Right renal cortex interstitium (tissue), 3 donors: ENCODE measurements at places on chromosomes 12 and 14. TPM values are rescaled to one million over a fixed set of nuclear protein-coding genes. Genes with fewer than 3 reads are reported as not detected.

Gene LMO3
- polyA plus RNA-seq = 2.4 TPM

DNA sequence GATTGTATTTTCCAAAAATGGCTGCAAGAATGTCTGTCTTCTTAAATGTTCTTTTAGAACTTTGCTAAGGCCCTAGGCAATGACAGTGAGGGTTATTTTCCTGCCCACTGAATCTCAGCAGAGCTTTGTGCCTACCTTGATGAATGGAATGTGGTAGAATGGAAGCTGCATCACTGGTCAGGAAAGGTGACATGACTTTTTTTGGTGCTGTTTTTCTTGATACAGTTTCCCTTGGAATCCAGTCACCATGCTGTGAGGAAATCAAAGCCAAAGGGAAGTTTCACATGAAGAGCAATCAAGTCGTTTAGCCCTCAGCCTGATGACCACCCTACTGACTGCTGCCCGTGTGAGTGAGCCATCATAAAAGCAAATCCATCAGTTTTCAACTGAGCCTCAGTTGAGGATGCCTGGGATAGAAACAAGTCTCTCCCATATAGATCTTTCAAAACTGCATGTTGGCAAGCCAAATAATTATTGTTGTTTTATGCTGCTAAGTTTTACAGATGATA is 886.0 kb upstream of the FBXO33 start:
- DNase-seq = no peak

DNA sequence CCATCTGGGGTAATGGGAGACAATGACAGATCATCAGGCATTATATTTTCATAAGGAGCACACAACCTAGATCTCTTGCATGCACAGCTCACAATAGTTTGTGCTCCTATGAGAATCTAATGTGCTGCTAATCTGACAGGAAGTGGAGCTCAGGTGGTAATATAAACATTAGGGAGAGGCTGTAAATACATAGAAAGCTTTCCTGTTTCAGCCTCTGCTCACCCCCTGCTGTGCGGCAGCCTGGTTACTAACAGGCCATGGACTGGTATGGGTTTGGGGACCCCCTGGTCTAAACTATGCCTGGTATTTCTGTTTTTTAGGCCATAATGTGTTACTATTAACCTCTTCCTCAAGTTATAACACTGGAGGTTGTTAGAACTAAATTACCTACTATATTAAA is 1373.7 kb downstream of the LRFN5 start:
- no peak for DNase-seq

DNA sequence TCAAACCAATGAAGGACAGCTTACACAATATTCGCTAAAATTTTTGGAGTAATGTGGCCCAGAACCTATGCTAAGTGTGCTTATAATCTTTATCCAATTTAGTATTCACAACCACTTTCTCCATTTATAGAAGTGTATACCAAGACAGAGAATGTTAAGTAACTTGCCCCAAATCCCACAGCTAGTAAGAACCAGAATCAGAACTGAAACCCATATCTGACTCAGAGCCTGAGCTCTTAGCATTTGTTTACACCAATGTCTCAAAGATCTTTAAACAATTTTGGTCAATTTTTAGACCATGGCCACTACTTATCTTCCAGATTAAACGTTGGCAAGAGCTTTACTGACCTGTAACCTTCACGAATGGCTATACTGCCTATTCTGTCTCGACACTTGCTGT is 53.0 kb downstream of the PAPLN start:
- DNase-seq = no peak

GRCh38 chr14:75283833-75284563 is 5.4 kb downstream of the FOS start:
- no peak for DNase-seq

Gene NCKAP5L
- polyA plus RNA-seq = 13.9 TPM

Gene B4GALNT3
- 16.8 TPM for polyA plus RNA-seq

DNA sequence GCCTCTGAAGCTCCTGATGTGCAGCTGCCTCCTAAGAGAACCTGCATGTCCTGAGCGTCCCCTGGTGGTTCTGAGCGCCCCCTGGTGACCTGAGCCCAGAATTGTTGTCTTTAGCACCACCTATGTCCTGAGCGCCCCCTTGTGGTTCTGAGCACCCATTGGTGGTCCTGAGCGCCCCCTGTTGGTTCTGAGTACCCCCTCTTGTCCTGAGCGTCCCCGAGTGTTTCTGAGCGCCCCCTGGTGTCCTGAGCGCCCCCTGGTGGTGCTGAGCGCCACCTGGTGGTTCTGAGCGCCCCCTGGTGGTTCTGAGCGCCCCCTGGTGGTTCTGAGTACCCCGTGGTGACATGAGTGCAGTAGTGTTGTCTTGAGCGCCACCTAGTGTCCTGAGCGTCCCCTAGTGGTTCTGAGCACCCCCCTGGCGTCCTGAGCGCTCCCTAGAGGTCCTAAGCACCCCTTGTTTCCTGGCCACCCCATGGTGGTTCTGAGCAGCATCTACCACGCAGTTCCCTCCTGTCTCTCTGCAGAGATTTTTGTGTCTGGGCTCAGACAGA is 782.5 kb downstream of the TMEM121 start:
- DNase-seq = no peak

DNA sequence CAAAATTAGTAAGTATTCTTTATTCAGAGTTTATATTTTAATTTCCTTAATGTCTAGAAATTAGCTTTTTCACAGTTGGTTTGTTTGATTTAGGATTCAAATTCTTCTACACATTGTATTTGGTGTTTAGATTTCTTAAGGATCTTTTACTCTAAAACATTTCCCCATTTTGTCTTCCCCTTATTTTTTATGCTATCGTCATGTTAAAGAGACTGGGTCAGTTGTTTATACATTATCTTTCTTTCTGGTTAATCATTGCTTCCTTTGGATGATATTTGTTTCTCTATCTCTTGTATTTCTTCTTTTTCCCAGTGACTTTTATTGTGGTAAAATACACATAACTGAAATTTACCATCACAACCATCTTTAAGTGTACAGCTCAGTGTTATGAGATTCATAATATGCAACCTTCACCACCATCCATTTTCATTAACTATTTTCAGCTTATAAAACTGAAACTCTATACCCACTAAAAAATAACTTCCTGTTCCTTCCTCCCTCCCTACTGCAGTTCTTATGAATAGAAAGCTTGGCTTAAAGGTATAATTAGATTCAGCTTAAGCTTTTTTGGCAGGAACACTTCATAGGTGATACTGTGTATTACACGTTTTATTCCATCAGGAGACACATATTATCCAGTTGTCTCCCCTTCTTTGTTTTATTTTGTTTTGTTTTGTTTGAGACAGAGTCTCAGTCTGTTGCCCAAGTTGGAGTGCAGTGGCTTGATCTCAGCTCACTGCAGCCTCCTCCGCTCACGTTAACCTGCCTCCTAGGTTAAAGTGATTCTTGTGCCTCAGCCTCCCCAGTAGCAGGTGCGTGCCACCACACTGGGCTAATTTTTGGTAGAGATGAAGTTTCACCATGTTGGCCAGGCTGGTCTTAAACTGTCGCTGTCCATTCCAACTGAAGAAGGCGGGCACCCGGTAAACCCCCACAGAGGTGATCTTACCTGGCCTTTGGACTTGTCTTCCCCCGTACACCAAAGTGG is 45.0 kb downstream of the NOPCHAP1 start:
- no peak for DNase-seq

Gene KRT72
- not detected for polyA plus RNA-seq

Gene IL22
- polyA plus RNA-seq = not detected

Gene FGF23
- 0.08 TPM for polyA plus RNA-seq

Gene FAM90A1
- 0.97 TPM for polyA plus RNA-seq

DNA sequence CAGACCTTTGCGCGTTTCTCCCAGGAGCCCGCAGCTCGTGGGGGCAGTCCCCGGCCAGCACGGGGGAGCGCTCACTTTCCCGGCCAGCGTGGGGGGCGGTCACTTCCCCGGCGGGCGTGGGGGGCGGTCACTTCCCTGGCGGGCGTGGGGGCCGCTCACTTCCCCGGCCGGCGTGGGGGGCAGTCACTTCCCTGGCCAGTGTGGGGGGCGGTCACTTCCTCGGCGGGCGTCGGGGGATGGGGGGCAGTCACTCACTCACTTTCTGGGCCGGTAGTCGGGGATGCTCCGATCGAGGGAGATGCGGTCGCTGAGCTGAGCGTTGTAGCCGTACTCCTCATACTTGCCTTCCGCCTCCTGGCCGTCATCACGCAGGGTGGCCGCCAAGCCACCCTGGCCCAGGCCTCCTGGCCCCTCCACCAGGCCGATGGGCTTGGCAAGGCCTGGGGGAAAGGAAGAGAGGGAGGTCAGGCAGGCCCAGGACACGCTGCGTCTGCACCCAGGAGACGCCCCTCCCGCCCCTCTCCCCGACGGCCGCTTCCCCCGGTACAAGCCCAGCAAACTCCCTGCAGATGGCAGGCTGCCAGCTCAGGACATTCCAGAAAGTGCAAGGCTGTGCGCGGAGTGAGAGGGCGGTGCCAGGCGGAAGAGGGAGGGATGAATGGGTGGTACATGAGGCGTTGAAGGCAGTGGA is 43.3 kb downstream of the GALNT9 start:
- peak; percentile 83 for DNase-seq

- DNase-seq = no peak
Observed at GRCh38 chr12:11695321-11695720, 45.8 kb downstream of the ETV6 start.

DNA sequence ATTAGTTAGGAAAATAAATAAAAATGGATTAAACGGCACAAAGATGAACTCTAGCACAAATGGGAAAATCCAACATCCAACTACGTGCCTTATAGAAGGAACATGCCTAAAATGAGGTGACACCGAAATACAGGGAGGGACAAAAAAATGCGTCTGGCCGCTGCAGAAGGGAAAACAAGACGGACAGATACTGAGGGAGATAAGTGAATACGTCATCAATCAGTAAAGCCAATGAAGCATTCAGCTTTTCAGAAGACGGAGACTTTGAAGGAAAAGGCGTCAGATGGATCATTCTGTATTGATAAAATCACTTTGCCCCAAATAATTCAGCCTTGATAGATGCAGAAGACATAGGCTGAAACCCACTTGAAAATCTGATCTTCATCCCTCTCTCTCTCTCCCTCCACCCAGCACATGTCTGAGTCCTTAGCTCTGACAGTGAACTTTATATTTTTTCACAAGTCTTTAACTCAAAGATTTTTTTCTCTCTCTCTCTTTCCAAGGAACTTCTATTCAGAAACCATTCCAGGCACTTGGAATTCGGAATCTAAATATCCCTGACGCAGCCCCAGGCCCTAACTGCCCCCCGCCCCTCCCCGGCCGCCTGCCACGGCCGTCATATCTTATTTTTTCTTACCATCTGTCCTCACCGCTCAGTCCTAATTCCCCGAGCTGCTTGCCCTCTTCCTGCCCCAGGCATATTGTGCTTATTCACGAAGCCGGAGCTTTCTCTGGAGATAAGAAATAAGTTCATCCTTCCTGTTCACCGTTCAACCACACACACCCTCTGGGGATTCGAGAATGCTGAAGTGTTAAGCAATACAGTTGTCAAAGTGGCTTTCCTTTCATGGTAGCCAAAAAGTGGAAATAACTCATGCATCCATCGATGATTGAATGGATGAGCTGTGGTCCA is 35.5 kb upstream of the RFLNA start:
- DNase-seq = no peak

DNA sequence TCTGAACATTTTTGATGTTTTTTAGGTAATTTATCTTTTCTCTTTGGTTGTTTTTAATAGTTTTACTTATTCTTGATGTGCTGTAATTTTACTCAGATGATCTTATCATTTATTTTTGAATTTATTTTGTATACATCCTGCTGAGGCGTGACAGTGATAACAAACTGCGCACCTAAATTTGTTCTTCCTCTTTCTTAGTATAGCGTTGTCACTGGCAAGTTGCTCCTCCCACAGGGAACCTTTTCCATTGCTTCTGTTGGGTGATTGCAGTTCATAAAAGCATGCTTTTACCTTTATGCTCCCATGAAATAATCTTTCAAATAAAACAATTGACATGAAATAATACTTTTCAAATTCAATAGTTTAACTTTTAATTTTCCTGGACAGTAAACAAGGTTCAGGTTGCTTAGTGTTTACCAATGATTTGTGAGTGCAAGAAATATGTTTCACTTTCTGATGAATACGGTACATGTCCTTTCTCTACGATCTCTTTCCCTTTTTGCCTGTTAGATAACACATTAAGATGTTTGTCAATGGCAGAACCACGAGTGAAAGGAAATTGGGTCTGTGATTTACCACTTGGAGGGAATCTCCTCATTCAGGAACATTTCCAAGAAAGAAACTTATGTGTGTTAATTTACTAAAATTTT is 223.3 kb downstream of the CCDC91 start:
- DNase-seq = no peak
